ENCODE measurements at places on chromosomes 4 and X. TPM values are rescaled to one million over a fixed set of nuclear protein-coding genes. Genes with fewer than 3 reads are reported as not detected.

GRCh38 chr4:85407546-85407945 is 67.4 kb upstream of the ARHGAP24 start:
- DNase-seq, result no peak

- DNase-seq, result no peak
These were observed 4.1 kb upstream of the PHF8 start for GRCh38 chrX:54048412-54048811.

The FAM9B gene
- not detected for polyA plus RNA-seq

DNA sequence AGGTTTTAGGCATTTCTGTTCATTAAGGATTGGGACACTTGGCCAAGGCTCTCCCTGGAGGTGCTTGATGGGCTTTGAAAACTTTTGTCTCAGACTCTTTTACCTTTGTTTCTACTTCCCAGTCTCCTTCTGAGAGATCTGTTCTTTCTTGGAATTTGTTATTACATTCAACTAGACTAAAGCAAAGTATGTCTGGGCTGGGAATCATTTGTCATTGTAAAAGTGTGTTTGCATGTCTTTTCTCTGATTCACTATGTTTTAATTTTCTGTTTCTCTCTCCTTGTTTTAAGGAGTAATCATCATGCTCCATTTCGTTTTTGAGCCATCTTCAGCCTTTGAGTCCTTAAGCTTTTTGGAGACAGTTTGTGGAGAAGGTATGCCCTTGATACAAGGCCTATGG is 12.2 kb upstream of the PGRMC2 start:
- DNase-seq, result no peak

GRCh38 chr4:1269209-1269608 is 20.3 kb upstream of the CTBP1 start:
- DNase-seq, result no peak

DNA sequence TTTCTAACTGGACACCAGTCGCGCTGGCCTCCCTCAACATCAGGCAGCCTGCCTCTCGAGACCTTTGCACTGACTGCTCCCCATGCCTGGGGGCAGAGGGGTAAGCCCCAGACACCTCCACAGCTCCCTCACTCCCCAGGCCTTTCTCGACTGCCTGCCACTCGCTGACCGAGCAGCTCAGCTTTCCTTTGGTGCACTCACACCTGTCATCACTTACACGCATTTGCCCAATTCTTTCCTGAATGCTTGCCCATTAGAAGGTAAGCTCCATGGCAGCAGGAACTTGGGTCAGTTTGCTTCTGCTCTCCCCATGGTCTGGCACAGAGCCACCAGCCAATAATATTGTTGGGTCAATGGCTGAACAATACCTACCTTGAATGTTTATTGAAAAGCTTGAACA is 32.2 kb upstream of the PROM1 start:
- no peak for DNase-seq

All from brain (organoid and tissue), 16 donors.